Cortex of kidney (tissue), 1 donor: ENCODE measurements at places on chromosomes 12 and 14.

- no peak for DNase-seq
Observed at GRCh38 chr12:11765421-11765816, 115.9 kb downstream of the ETV6 start.

GRCh38 chr12:14931791-14932560 lies 6.4 kb downstream of the ERP27 start:
- no peak for DNase-seq

- no peak for DNase-seq
Observed at GRCh38 chr14:78758333-78758732, 588.2 kb downstream of the NRXN3 start.

DNA sequence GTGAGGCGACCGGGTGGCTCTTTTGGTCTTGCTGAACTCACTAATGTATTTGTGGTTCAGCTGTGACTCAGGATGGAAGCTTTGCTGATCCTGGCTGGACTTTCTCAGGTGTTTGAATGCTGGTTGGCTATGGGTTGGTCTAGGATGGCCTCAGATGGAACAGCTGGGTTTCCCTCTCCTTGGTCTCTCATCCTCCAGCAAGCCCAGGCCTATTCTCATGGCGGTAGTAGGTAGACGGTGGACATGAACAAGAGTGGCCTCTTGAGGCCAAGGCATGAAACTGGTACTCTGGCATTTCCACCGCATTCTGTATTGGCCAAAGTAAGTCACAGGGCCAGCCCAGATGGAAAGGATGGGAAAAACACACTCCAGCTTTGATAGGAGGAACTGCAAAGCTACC lies 11.8 kb upstream of the POLR3B start:
- no peak for DNase-seq

- DNase-seq: no peak
Observed at GRCh38 chr12:39341761-39342160, 101.2 kb downstream of the KIF21A start.

GRCh38 chr12:53061404-53062010 lies 11.6 kb downstream of the TNS2 start:
- DNase-seq: no peak

- no peak for DNase-seq
Observed at GRCh38 chr12:120413901-120414695, 23.8 kb upstream of the COX6A1 start.

DNA sequence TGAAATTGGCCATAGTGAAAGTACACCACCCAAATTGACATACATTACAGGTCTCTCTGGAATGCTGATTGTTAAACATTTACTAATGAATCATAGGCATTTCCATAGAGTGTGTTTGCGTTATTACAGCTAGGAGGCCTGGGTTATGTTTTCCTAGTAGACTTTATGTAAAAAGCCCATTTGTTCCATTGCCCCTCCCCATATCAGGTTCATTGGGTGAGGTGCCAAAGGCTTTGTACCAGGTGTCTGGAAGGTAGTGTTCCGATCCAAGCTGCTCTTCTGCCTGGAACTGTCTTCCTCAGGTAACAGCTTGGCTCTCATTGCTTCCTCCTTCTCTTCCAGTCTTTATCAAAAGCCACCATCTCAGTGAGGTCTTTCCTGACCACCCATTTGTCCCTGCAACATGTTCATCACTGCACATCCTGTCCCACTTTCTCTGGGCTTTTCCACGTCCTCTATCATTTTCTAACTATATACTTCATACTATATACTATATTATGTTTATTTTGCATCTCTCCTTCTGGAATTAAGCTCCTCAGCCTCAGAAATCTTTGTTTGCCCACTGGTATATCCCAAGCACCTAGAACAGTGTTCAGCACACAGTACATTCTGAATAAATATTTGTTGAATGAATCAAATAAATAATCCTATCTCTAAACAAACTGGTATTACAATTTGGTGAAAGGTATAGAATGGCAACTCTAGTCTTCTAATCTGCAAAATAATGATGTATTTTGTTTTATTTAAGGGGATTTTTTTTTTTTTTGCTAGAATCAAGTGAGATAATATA lies 252.3 kb downstream of the KTN1 start:
- no peak for DNase-seq

- no peak for DNase-seq
Observed at GRCh38 chr12:120724720-120725119, 906 bp upstream of the ACADS start.
